SJSA1 (cell line): ENCODE measurements at places on chromosomes 16 and 17.

- DNase-seq: no peak
Measured at GRCh38 chr16:54748611-54749190, 182.0 kb upstream of the IRX5 start.

- DNase-seq: no peak
Measured at GRCh38 chr17:50128441-50129352, 1.3 kb downstream of the SAMD14 start.

DNA sequence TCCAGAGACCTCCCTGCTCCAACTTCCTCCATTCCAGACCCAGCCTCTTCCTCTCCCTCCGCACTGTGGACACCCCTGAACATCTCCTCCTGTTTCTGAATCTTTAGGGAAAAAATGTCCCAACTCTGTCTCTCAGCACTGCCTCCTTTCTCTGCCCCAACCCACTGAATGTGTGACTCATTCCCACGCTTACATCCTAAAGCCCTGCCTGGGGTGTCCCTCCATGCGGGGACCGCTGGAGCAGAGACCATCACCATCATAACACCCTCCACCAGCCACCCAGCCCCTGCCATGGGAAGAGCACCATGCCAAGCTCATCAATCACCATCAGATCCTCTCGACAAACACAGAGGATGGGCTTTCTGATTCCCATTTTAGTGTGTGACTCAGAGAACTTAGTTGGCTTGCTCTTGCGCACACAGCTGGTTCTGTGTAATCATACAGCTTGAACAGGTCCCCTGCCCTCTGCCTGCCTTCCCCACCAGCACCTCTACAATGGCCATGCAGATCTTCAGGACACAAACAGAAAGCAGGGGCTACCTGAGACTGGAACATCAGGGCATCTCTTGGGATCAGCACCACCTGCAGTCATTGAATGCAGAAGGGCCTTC is 10.7 kb downstream of the RPRML start:
- no peak for DNase-seq

GRCh38 chr17:52383493-52384100 is 225.1 kb upstream of the CA10 start:
- DNase-seq: peak; percentile 24

DNA sequence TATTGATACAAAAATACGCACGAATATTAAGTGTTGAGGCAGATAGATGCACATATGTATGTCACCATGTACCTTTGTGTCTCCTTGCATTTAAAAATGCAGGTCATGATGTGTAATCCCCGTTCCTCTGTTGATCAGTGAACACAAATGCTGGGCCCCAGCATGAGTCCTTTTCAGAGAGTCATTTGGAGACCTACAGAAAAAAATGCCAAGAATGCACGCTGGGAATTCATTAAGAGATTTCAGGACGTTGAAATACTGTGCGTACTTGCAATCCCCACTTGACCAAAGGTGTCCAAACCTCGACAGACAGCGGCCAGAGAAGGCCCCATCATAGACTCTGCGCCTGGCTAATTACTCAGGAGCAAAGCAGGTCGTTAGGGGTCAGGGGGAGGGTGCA is 496.0 kb downstream of the MAF start:
- DNase-seq: no peak

- DNase-seq: no peak
Measured at GRCh38 chr16:59459806-59460205, 725.7 kb upstream of the GOT2 start.

DNA sequence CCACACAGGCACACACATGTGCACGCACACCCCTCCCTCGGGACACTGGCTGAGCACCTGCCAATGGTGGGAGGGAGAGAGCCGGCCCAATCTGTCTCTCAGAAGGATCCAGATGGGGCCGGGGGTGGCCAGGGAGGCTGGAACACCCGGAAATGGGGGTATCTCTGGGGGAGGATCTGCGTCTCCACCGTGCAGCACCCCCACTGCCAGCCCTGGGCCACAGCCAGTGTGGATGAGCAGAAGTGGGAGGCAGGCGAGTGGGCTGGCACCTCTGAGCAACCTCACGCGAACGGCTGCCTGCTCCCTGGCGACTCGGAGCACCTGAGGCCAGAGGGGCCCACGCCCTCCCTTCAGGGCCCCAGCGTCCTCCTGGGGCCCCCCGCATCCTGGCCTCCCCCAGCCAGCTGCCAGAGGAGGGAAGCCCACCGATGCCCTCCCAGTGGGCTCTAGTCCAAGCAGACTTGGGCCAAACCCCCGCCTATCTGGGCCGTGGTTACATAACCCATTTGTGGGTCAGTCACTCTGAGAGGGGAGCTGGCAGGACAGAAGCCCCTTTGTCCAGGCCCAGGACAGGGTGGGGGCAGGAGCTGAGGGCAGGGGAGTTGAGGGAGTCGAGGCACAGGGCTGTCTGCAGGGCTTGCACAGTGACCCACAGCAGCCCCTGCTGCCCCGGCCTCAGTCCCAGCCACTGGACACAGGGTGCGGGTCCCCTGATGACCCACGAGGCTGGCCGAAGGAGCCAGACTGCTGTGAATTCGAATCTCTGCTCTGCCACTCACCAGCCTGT is 5.6 kb downstream of the CASKIN1 start:
- DNase-seq: no peak

- peak; percentile 25 for DNase-seq
Measured at GRCh38 chr17:16879686-16880085, 92.2 kb downstream of the TNFRSF13B start.

GRCh38 chr17:69228576-69228975 is at the start of gene ABCA10:
TSS of gene ABCA10 (minus strand) at chr17:69228824. CDS start at chr17:69225358, 3,466 bp downstream.
- no peak for DNase-seq

DNA sequence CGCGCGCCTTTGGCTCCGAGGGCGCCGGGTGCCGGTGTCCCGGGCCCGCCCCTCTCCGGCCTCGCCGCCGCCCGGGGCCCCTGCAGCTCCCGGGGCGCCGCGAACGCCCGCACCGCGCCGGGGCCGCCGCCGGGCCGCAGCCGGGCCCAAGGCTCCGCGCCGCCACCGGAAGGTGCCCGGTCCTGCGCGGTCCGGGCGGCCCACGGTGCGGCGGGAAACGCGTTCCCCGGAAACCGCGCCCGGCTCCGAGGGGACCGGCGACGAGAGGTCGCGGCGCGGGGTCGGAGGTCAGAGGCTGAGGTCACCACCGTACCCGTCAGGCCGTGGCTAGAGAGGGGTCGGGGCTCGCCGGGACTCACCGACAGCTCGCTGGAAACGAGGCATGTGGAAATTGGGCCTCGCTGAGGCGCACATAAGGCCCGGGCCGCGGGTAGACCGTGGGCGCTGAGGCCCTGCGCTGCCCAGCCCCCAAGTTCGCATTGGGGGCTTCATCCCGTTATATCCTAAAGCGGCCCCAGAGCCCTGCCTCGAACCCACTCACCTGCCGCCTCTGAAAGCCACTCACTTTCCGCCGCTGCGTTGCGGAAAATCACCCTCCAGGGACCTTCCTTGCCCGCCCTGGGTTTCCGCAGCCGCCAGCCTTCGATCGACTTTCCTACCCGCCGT is at the start of gene DUS1L:
Gene DUS1L (minus strand): TSS at position 167 of the 666 bp plus-strand sequence. CDS start 745 bp downstream, outside the sequence.
- no peak for DNase-seq

DNA sequence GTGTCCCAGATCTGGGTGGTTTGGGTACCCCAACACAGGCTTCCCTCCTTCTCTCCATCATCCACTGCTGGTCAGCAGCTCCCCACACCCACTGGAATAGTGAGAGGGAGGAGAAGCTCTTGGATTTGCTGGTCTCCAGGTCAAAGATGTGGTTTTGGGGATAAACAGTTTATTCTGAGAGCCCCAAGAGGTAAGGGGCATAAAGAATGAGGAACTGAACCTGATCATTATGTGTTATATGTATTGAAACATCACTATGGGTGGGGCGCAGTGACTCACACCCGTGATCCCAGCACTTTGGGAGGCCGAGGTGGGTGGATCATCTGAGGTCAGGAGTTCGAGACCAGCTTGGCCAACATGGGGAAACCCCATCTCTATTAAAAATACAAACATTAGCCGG is 3.9 kb downstream of the DPEP2 start:
- no peak for DNase-seq

DNA sequence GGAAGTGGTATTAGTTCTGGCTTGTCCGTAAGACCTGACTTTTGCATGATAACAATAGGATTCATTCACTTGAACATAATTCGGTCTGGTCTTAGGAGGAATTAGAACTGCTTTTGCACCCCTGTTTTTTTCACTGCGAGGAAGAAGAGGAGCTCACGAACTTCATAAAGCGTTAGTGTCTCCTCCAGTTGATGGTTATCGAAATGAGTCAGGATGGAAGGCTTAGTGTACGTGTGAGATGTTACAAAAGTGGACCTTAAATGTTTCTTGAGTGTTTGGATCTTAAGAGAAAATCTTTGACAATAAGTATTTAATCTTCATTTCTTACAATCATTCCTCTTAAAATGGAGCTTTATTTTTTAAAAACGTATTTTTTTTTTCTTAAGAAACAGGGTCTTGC is 52.8 kb downstream of the USP10 start:
- DNase-seq: no peak

GRCh38 chr16:54654429-54654828 is 276.2 kb upstream of the IRX5 start:
- no peak for DNase-seq

DNA sequence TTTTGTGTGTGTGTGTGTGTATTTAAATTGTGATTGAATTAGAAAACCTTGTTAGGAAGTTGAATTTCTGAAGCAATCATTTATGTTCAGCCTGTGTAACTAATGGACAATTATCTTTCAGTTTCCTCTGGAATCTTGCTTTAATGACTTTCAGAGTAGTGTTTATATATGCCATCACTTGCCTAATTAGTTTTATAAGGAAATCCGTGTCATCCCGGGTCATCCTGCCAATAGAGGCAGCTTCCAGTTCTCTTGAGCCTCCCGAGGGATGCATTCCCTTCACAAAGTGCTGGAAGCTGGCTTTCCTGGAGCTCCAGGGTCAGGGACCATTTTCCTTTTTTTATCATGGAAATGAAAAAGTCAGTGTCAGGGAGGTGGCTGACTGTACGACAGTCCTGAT is 42.9 kb downstream of the PRKCA start:
- no peak for DNase-seq

DNA sequence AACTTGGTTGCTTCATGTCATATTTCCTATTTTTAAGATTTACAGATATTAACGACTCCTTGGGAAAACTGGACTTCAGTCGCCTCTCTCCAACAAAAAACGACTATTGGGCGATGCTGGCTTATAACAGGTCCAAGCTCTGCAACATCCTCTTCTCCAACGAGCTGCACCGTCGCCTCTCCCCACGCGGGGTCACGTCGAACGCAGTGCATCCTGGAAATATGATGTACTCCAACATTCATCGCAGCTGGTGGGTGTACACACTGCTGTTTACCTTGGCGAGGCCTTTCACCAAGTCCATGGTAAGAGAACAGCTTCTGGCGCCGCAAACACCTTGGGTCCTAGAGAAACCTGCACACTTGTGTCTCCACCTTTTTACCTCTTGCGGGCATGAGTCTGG is 333.0 kb downstream of the WWOX start:
- DNase-seq: no peak

GRCh38 chr17:61140081-61140786 is 259.4 kb upstream of the TBX2 start:
- no peak for DNase-seq

GRCh38 chr17:78304549-78305037 is 55.3 kb downstream of the SOCS3 start:
- no peak for DNase-seq

GRCh38 chr16:27920391-27920891 is 143.1 kb downstream of the GSG1L start:
- DNase-seq: no peak

- no peak for DNase-seq
Measured at GRCh38 chr16:72917051-72917450, 130.9 kb downstream of the ZFHX3 start.

- peak; percentile 45 for DNase-seq
Measured at GRCh38 chr17:10177913-10178505, 20.4 kb downstream of the GAS7 start.

GRCh38 chr16:69618307-69618706 is 52.5 kb downstream of the NFAT5 start:
- DNase-seq: peak; percentile 15

- no peak for DNase-seq
Measured at GRCh38 chr17:80285237-80285920, 24.7 kb downstream of the RNF213 start.

- no peak for DNase-seq
Measured at GRCh38 chr17:36623281-36623680, 21.9 kb downstream of the MRM1 start.

DNA sequence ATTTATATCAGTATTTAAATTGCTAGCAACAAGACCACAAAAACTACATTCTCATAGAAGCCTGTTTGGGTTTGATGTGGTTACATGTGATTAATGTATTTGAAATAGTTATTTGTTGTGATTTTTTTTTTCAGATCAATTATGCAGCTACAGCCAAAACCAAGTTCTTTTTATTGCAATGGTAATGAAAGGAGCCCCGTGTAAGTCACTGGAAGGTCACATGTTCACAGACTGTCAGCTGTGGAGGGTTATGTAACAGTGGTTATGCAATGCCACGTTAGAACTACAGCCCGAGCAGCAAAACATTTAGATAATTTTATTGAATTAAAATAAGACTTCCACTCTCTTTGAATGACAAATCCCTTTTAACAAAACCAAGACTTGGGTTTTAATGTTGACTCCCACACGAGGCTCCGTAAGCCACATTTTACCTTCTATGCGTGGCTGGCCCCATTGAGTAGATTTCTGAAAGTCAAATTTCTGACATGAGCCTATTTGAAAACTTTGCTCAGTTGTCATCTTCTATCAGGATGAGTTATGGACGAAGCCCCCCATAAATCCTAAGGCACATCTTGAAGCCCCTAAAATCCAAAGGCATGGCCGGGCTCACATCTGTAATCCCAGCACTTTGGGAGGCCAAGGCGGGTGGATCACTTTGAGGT is 41.8 kb upstream of the SEC14L1 start:
- no peak for DNase-seq

GRCh38 chr16:82016964-82017363 is 5.7 kb upstream of the SDR42E1 start:
- DNase-seq: no peak
